Fibroblast of skin of abdomen (primary cell): ENCODE measurements at places on chromosomes 3 and 15.

GRCh38 chr15:81301385-81301784 is 22.6 kb downstream of the STARD5 start:
- DNase-seq: no peak

DNA sequence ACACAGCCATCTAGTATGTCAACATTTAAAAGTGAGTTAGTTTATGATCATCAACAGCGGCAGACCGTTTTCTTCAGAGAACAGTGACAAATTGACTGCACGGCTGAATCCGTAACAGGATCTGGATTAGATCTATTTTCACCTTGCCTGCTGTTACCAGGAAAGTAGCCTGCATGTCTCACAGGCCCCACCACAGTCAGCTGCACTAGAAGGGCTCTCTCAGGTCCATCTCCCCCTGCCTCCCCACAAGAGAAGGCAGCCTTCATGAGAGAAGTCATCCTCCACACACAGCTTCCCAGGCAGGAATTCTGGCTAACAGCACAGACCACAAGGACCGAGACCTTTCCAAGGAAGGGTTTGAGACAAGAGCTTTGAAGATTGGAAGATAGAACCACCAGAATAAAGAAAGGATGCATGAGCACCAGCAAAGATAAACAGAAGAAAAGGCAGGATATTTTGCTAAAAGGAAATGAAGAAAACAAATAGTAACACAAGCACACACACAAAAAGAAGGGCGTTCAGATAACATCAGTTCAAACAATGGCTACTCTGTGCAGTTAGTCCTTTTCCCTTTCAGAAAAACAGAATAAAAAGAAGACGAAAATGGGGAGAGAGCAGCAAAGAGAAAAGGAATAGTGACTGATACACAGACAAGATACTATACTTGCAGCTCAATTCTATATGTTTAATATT is 127.5 kb downstream of the SNRK start:
- no peak for DNase-seq

DNA sequence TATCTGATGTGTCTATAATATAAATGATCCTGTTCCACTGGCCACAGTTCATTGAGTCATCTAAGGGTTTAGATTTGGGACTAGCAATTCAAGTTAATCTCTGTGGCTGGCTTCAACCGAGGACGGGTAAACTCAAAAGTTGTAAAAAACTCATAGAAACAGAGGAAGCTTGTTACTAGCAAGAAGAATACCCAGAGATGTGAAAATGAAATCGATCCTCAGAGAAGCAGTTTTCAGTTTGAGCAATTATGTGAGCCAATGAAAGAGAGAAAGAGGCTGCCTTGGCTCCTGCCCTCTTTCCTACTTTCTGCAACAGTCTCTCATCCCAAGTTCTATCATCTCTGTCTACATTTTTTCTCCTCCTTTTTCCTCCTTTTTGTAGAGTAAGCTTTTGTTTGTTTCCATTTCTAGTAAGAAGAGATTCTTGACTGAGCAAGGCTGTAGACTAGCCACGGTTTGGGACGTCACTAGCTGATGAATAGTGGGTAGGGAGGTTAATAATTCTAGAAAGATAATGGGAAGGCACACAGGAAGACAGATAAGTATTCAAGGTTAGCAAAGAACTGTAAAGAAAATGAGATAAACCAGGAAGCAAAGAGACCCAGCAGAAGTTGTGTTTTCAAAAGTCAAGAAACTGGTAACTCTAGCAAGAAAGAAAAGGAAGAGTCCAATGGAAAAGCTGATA is 298.9 kb upstream of the NR2F2 start:
- no peak for DNase-seq

DNA sequence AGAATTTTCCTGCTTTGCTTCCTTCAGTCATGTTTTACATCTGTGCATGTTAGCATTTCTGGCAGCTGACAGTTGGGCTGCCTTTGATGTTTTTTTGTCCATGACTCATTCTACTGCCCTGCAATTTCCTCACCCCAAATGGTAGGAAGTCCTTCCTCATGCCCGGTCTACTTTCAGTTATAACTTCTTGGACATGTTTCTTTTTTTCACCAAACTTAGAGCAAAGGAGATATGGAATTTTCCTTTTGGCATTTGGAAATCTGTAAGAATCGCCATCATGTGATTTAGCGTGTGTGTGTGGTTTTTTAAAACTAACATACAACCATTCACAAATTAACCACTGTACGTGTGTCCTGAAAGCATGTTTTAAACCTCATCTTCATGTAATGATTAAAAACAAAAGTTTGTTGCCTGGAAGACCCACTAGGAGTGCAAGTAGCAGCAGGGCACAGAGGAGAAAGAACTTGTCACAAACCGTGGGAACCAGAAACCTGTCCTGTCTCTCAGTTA is 430.7 kb upstream of the CFAP20DC start:
- DNase-seq: peak; percentile 82

- DNase-seq: peak; percentile 8
Measured at GRCh38 chr3:134753999-134754742, 40.9 kb upstream of the EPHB1 start.

DNA sequence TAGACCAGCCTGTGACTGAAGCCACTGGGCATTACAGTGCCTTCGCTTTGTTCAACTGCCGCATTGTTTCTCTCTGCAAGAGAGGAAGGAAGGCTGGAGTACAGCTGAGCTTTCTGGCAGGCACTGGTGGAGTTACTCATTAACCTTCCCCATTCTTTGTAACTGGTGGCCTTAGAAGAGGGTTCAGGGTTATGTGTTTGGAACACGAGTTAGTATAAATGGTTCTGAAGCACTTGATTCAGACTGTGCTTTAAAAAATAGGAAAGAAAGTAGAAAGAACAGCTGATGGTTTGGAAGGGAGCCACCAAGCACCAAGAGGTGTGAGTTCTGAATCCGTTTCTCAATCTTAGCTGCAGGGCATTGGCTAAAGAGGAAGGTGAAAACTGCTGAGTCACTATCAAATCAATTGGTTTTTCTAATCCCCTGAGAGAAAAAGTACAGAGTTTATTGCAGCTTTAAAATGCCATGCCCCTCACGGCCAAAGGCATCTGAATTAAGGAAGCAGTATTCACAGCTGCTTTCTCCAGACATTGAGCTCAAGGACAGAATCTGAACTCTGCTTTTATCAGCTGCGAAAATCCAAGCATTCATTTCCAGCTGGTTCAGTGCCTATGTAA is 3.6 kb downstream of the HGD start:
- peak; percentile 67 for DNase-seq

DNA sequence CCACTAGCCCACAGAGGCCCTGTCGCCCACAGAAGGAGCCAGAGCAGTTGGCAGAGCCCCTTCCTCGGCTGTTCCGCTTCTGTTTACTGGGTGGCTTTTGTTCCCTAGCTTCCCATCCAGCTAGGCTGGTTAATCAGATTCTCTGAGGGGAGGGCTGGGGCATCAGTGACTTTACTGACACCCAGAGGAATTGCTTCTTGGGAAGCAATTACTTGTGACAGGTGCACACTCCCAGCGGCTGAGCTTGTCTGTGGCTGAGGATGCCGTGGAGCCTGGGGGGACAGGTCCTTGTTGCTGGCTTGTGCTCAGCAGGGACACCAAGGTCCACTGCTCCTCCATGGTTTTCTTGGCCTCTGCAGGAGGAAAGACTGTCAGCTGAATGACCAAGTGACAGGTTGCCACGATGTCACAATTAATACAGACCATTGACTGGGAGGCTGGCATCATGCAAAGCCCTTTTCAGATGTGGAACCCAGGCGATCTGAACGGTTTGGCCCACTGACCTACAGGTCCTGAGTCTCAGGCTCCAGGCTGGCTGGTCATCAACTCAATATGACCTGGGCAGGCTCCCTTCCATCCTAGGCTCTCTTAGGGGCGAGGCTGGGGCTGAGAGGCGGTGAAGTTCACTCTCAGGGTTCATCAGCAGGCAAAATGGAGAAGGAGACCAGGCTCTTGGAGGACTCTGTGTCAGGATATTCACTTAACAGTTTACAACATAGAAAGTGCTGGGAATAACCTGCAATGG is 31.8 kb upstream of the SFMBT1 start:
- DNase-seq: no peak

DNA sequence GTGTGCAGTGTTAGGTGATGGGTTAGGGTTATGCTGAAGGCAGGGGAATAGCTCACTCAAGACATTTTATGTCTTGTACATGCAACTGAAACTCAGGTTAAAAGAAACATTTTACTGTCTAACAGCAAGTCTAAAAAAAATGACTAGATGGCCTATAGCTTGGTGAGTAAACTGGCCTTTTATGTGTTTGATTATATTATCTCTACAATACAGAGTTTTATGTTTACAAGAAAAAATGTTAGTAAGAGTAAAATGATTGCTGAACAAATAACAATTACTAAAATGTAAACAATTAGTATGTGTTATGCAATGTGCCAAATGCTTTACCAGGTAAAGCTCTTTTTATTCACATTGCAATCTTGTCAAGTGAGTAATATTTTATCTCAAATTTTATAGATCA is 1039.6 kb downstream of the ROBO2 start:
- no peak for DNase-seq

DNA sequence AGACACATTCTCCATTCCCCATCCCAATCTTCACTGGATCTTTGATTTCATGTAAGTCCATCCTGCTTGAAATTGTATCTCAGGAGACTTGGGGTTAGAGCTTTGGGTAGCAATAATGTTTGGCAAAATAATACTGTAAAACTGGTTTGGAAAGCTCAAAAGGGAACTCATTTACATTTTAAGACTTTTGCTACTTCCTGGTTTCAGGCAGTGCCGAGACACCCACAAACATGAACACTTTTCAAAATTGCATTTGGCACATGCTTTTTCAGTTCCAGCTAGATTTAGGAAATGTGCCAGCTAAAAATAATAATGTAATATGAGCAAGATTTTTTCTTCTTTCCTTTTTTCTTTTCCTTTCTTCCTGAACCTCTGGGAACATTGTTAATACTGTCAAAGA is 145.7 kb upstream of the CBLB start:
- DNase-seq: no peak

DNA sequence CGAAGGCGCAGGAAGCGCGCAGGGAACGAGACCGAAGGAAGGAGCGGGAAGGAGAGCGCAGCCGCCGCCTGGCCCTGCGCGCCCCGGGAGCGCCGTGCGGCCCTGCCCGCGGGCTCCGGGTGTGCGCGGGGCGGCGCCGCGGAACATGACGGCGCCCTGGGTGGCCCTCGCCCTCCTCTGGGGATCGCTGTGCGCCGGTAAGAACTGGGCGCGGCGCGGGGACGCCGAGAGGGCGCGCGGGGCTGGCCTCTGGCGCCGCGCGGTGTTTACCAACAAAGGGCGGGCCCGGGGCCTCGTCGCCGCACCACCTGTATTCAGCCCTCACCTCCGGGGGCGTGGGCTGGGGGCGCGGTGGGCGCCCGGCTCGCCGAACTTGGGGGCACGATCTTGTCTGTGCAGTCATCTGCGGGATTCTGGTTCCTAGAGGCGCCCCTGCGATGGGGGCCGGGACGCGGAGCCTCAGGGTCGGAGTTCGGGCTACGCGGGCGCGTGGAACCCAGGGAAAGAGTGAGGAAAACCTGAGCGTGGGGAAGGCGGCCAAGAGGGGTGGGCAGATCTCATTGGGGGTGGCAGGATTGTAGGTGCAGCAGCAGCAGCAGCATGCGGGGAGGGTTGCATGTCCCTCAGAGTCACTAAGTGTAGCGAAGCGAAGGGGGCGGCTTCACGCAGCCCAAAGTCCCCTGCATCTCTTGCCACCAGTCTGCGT is 641 bp downstream of the ACVR2B start:
- peak; percentile 24 for DNase-seq

- peak; percentile 46 for DNase-seq
Measured at GRCh38 chr15:67108122-67108961, 42.9 kb downstream of the SMAD3 start.

- no peak for DNase-seq
Measured at GRCh38 chr3:186280737-186281136, 81.3 kb downstream of the DGKG start.

- no peak for DNase-seq
Measured at GRCh38 chr3:62214850-62215249, 158.5 kb downstream of the FEZF2 start.

DNA sequence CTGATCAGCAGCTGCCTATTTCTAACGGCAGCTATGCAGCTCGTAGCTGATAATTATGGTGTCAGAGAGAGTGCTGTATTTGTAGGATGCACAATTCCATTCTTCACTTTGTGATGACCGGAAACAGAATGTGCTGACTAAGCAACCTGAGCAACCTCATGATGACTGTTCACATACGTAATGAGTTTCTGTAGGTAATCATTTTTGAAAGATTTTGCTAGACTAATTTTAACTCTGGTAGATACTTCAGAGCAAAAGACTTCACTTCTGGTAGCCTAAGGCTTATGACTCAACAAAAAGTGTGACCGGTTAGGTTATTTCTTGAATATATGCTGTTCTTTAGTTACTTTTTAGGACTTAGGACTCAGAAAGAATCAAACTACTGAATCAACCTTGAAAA is 567.7 kb downstream of the NAALADL2 start:
- DNase-seq: no peak

GRCh38 chr3:141972399-141972798 is 96.0 kb downstream of the ATP1B3 start:
- DNase-seq: peak; percentile 31

GRCh38 chr3:88142094-88142624 is 7.6 kb upstream of the C3orf38 start:
- peak; percentile 35 for DNase-seq

DNA sequence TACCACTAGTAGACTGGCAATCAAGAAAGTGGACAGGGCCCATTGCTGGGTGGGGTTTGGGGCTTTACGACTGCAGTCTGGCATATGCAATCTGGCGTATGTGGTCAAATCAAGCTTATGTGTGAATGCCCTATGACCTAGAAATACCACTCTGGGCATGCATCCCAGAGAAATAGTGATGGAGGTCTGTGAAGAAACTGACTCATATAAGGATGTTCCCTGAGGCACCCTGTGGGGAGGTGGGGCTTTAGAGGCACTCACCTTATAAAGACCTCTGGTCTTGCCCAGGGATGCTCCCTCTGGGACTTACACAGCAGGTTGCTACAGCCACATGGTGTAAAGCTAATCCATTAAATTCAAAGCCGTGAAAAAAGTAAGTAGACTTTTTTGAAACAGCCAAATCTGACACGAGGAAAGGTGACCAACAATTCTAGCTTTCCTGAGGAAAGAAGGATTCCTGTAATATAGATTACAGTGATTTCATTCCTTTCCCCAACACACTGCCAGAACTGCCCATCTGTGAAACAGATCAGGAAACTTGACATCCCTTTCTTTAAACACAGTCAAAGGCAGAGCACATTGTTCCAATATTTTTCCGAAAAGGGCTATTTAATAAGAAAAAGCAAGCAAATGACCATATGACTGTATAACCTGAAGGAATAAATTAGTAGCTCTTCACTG is 13.6 kb downstream of the RARRES1 start:
- DNase-seq: peak; percentile 88

GRCh38 chr3:81951106-81951505 is 189.7 kb upstream of the GBE1 start:
- no peak for DNase-seq
